Left colon (tissue), 2 donors: ENCODE measurements at places on chromosomes 1 and 21. TPM values are rescaled to one million over a fixed set of nuclear protein-coding genes. Genes with fewer than 3 reads are reported as not detected.

UTP25 gene
- total RNA-seq = 4.8 TPM

MATN1 gene
- total RNA-seq = not detected

FAM167B gene
- total RNA-seq = 3.3 TPM

ASB17 gene
- total RNA-seq = not detected

CBR3 gene
- total RNA-seq = 2.2 TPM

S100A3 gene
- not detected for total RNA-seq

DNAI4 gene
- 27.2 TPM for total RNA-seq

GRCh38 chr1:200037904-200038303 lies 10.4 kb downstream of the NR5A2 start:
- no peak for DNase-seq

DNA sequence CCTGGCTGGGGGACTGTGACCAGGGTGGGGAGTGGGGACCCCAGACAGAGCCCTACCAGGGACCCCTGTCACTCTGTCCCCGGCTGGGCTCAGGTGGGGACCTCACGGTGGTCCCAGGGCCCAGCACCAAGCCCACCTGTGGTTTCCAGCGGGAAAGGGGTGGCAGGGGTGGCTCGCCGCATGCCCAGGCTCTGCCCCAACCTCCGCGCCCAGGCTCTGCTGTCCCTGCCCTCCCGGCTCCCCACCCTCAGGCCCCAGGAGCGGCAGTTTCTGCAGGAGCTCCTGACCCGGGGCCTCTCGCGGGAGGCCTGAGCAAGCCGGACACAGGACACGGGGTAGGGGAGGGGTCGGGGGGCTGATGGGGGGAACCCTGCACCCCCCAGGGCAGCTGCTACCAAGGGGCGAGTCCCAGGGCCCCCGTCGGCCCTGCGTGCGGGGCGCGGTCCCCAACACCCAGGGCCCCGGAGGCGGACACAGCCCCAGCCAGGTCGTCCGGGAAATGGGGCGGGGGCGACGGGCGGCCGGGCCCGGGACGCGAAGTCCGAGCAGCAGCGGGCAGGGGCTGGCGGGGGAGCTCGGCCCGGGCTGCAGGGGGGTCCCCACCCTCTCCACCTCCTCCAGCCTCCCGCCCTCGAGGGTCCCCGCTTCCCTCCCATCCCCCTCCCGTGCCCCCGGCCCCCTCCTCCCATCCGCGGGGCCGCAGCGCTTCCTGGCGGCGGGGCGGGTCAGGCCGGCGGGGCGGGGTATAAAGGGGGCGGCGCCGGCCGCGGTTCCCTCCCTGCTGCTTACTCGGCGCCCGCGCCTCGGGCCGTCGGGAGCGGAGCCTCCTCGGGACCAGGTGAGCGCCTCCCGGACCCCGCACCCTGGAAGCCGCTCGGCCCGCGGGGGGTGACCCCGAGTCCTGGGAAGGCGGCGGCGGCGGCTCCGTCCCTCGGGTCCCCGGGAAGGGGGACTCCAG lies at the start of gene COL6A2:
Gene COL6A2, plus strand, starts transcription at position 777 of the 958 bp plus-strand sequence.
- peak; percentile 40 for DNase-seq

DNA sequence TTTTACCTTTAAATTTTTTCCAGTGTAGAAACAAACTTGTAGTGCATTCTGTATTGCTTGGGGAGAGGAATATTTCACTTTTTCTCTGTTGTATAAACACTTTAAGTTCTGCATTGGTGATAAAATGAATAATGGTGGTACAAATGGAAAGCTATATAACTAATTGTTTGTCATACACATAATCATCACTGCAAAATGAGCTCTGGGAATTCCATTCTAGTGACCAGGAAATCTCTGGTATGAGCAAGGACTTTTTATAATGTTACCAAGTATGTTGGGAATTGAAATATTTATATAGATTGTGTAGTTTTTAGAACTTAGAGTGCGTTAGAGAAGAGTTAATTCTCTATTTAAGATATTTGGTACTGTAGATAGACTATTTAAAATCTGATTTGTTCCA lies 5.0 kb upstream of the FMN2 start:
- no peak for DNase-seq

- DNase-seq = no peak
Measured at GRCh38 chr1:77556045-77556444, 126.4 kb downstream of the ZZZ3 start.

DNA sequence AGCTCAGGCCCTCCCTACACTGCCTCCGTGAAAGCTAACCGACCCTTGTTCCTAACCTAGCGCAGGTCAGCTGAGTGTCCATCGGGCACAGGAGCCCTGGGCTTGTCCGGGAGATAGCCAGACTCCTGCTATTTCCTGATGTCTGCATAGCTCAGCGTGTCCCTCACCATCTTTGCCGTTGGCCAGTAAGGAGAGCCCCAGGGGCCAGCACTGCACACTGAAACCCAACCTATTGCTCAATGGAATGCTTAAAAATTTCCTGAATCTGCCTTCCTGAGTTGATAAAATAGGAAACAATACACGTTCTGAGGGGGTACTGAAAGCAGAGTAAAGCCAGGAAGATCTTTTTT lies 2.2 kb downstream of the RUNX1 start:
- no peak for DNase-seq

DNA sequence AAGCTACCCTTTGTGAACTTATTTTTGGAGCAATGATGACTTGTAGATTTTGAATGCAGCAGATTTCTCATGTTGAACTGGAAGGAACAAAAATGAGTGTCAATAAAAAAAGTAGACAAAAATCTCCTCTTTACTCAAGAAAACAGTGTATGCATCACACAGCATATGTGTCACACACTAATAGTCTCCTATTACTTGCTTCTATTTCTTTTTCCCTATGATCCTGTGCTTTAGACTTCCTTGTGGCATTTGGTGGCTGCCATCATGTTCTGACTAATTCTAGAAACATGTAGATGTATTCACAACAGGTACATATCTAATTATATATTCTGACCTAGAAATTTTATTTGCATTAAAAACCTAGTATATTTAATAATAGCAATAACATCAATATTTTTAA lies 14.3 kb downstream of the RC3H1 start:
- DNase-seq = no peak

DNA sequence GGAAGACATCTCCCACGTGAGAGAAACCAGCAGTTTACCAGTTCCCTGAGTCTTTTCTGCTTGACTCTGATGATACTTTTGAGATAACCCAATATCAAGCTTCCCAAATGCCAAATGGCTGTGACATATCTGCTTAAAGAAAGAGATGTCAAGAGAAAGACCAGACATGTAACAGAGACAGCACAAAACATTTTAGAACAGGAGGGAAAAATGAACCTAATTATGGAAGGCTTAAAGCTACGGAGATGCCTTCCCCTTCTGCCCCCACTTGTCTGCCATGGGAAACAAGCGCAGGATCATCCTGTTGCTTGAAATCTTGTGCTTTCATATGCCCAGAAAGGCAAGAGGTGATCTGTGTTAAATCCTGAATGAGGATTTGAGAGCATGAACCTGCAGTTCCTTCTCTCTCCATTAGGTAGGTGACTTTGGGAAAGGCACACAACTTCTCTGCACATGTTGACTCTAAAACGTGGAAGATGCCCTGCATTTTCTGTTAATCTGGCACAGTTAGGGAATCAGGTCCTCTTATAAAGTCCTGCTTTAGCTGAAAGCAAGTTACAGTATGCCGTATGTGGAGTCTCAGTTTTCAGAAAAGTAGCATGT lies 46.7 kb upstream of the MTR start:
- no peak for DNase-seq

- DNase-seq = no peak
Measured at GRCh38 chr1:201216395-201217085, 25.9 kb downstream of the IGFN1 start.

DNA sequence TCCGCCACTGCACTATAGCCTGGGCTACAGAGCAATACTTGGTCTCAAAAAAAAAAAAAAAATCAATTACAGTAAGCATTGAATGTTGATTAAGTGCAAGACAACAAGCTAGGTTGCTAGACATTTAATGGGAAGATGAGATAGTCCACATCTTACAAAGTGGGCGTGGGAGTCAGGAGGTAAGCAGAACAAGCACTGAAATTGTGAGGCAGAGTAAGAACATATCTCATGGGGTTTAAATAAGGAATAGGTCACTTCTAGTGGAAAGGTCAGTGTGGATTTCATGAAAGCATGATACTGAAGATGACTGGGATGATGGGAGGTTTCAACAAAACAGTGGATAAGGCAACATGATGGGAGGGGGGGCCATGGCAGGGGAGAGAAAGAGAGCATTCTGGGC lies 1.9 kb upstream of the OLFML2B start:
- no peak for DNase-seq

- DNase-seq = no peak
Measured at GRCh38 chr1:181821701-181822100, 239.8 kb downstream of the ZNF648 start.

DNA sequence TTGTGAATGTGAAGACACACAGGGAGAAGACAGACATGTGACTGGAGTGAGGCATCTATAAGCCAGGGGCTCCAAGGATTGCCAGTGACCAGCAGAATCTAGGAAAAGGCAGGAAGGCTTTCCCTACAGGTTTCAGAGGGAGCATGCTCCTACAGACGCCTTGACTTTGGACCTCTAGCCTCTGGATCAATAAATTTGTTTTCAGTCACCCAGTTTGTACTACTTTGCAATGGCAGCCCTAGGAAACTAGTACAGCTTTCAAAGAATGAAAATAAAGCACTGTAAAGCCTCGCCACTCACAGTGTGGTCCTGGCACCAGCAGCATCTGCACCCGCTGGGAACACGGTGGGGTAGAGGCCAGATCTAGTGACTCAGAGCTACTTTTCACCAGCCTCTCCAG lies 510.0 kb downstream of the LTN1 start:
- DNase-seq = no peak

DNA sequence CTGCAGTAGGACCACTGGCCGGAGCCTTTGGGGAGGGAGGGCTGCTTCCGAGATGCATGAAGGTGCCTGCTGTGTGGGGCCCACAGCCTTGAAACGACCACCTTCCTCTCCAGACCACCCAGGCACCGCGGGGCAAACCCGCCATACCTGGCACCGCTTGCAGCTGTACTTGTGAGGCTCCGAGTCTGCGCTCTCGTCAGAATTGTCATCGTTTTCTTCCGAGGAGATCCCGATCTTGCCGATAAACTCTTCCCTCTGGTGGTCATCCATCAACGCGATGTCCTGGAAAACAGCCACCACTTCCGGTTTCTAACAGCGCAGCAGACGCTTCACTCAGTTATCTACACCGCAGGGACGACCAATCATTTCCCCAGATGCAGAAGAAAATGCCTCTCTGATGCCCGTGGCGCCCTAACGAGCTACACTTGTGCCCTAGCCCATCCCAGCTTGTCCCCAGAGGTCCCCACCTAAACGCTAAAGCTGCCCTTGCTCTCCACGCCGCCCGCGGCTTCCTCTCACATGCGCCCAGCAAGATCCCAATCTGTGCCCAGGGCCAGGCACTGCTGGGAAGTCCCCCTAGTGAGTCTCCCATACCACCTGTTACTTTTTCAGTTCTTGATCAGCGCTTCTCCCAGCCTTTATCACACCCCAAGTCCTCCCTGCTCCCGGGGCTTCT lies 55.0 kb upstream of the RIPK4 start:
- no peak for DNase-seq

- no peak for DNase-seq
Measured at GRCh38 chr1:172298911-172299310, 121.6 kb upstream of the C1orf105 start.

DNA sequence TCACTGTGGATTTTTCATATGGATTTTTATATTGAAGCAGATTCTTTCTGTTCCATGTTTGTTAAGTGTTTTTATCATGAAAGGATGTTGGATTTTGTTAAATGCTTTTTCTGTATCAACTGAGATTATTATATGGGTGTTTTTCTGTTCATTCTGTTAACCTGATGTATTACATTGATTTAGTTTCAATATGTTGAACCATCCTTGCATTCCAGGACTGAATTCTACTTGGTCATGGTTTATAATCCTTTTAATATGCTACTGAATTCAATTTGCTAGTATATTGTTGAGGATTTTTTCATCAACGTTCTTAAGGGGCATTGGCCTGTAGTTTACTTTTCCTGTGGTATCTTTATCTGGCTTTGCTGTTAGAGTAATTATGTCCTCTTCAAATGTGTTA lies 55.8 kb downstream of the CCDC30 start:
- no peak for DNase-seq

- DNase-seq = no peak
Measured at GRCh38 chr1:167669209-167670124, 39.4 kb downstream of the RCSD1 start.

GRCh38 chr1:55180075-55180670 lies 35.0 kb downstream of the USP24 start:
- DNase-seq = no peak

DNA sequence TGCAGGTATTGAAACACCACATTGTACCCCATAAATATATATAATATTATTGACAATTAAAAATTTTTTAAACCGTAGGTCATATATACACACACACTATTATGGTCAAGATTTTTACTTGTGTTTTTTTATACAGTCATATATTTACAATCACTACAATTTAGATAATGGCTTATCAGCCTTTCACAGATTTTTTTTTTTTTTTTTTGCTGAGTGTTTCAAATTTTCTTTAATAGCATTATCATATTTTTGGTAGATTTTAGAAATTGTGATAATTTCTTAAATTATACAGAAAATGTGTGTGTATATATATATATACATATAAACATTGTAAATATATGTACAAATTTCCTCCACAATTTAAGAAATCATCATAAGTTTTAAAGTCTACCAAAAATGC lies 68.6 kb upstream of the RGS2 start:
- no peak for DNase-seq

DNA sequence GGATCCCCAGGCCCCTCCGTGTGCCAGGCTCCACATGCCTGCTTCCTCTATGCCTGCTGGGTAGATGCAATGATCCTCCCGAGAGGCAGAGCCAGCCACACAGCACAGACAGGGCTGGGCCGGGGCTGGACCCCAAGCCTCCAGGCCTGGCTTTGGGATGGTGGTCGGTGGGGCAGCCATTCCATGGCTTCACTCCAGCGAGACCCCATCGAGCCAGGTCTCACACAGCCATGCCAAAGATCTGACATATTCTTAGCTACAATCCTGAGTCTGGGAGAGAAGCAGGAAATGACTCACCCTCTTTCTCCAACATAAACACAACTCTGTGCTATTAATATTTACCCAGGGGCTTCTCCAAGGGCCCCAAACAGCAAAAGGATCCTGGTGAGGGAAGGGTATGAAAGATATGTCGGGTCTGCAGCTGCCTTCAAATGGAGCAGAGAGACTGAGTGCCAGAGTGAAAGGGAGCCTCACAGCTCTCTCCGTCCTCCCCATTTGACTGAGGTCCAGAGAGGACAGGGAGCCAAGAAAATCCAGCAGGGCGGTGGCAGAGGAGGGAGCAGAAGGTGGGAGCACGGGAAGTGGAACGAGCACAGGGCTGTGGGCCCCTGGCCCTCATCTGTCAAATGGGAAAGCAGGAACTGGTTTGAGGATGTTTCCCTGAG lies 639.5 kb downstream of the MATN1 start:
- no peak for DNase-seq

DNA sequence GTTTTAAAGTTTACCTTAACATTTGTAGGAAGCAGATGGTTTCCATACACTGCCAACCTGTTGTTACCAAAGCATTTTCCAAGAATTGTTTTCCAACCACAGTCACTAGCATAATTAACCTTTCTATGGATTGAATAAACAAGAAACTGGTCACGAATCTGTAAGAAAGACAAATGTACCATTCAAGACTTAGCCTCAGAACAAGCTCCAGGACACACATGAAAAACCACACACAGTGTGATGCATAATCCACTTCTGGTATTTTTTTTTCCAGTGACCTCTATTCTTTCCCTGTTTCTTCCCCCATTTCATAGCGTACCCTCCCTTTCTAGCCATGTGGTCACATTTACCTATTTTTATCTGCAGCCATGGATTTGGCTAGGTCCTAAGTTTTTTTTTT lies 29.6 kb upstream of the C1orf87 start:
- DNase-seq = no peak
